ENCODE measurements at places on chromosomes 11 and 22.

- DNase-seq = no peak
These were observed 6.4 kb downstream of the DGKZ start for GRCh38 chr11:46353698-46354097.

- no peak for DNase-seq
These were observed 5.6 kb upstream of the ANKRD13D start for GRCh38 chr11:67283481-67283963.

DNA sequence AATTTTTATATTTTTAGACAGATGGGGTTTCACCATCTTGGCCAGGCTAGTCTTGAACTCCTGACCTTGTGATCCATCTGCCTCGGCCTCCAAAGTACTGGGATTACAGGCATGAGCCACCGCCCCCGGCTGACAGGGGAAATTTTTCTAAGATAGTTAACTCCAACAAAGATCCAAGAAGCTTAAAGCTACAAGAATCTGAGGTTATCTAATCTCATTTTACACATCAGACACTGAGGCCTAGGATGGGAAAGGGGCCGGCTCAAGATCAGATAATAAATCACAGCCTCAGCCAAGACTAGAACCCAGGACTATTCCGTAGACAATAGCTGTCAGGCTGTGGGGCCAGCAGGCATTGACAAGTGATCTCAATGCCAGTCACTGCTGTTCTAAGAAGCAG, 94.0 kb downstream of the AMBRA1 start:
- no peak for DNase-seq

DNA sequence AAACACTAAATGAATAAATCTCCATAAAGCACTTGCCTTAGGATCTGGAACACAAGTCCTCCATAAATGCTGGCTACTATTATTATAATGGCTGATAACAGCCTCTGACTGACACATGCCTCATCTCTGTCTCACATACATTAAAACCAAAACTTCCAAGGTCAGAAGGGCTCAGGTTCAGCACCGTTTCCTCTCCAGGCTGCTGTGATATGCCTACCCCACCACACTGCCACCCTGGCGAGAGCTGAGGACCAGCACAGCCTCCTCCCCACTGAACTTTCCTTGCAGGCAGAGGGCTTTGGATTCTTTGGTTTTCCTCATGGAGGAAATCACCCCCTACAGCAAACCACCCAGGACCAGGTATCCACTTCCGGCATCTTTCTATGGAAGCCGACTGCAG, 112.8 kb downstream of the ABTB2 start:
- DNase-seq = no peak

DNA sequence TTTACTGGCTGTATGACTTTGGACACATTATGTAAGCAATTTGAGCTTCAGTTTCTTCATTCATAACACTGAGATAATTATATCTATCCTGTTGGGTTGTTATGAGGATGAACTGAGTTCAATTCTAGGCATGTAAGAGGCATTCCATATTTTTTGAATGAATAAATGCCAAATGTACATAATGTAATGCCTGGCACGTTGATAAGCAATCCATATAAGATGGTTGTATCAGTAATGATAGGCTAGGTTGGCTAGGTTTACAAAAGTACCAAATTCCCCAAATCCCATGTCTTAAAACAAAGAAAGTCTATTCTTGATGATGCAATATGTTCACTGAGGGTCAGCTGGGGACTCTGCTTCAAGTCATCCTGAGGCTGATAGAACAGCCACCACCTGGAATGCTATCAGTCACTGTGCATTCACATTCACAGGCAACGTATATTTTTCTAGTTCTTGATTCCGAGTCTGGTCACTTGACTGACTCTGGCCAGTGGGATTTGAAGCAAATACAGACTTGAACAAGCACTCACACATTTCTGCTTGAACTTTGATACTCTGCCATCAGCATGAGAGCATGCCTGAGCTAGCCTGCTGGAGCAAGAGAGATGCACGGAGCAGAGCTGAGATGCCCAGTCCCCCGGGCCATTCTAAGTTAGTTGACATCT, 104.0 kb upstream of the TIMP3 start:
- no peak for DNase-seq

GRCh38 chr11:78823588-78823987, 248.9 kb upstream of the NARS2 start:
- no peak for DNase-seq

- DNase-seq = no peak
These were observed 3.2 kb upstream of the STK33 start for GRCh38 chr11:8597182-8597581.

DNA sequence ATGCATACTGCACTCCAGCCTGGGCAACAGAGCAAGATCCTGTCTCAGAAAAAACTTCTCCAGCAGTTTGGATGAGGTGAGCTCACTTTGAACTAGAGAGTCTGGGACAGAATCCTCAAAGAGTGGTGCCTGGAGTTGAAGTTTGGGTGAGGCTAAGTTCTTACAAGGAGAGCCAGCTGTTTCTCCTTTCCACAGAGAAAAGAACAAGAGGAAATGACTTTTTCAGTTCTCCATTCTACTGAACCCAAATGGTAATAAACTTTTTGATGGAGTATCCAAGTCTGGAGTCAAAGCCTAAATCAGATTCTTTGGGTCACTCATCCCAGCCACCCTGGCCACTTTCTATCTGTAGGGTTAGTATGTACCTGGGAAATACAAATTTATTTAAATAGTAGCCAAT, 102.7 kb downstream of the TRAF6 start:
- no peak for DNase-seq

DNA sequence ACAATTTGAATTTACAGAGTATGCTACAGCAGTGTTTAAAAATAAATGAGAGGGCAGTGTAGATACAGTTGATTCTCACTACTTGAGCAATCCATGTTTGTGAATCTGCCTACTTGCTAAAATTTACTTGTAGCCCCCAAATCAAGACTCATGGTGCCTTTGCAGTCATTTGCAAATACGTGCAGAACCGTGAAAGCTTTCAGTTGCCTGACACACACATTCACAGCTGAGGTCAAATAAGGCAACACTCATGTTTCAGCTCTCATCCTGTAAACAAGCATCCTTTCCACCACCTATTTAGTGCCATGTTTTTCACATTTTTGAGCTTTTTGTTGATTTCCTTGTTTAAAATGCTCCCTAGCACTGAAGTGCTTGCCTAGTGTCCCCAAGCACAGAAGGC, 32.5 kb upstream of the RASL10A start:
- DNase-seq = no peak

DNA sequence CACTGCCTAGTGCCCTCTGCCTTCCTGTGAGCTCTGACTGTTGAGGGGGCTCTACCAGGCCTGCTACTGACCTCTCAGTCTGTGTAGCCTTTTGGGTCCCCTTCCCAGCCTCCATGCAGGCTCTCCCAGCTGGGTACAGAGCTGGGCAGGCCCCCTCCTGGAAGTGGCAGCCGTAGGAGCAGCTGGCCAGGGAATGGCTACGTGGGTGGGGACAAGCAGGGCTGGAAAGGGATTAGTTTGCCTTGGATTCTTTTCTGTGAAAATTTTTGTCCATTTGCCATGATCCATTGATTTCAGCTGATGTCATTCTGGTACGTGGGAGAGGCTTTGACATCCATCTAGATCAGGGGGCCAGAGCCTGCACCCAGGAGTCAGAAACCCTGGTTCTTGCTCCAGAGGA, 23.9 kb upstream of the NECTIN1 start:
- no peak for DNase-seq

DNA sequence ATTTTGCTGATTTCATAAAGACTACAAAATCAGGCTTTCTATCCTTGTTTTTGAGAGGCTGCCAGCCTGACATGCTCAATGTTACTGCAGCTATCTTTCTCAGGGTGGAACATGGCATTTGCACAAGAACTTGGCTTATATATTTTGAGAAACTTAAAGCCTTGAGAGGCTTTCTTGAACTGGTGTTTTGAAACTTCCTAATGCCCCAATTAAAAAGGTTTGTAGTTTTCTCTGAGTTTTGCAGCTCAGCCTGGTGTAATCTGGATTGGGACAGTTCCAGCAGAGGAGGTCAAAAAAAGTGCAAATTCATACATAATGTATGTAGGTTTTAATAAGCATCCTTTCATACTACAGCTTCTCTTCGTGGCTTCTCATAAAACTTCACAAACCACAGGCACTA, 223.4 kb downstream of the FAM76B start:
- DNase-seq = no peak

DNA sequence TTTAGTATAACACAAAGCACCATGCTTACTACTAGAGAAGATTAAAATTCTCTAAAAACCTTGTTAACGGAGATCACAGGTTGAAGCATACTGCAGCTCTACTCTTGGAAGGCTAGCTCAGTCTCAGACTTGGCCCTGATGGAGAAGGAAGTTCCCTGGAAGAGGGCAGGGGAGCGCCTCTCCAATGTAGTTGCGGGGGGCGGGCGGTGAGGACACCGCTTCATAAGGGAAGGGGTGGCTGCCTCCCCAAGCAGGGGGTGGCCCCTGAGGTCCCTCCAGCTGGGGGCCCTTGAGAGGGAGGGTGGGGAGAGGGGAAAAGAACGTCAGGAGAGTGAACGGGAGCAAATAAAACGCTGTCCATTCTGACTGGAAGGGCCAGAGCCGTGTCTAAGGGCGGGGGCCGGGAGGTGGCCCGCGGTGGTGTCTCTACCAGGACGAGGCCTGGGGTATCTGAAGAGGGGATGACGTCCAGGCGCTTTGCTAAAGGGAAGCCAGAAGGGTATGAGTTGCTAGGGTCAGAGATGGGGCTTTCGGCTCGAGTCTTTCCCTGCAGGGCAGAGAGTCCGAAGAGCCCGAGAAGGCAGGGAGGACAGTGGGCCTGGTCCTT, 553 bp upstream of the USP47 start:
- no peak for DNase-seq

DNA sequence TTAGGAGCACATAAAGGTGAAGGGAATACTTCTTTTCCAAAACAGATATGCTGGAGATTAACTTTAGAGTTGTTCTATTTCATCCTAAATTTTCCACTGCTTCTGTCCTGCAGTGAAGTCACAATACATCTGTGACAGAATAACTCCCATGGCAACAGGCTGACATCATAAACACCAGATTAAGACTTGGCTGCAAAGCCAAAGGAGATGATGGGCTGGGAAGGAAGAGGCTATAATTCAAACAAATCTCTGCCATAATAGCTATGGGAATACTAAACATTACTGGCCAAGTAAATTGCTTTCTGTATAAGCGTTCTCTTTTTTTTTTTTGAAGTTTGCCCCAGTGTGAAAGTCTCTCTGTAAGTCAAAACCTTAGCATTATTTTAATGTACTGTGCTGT, 107.7 kb downstream of the CADM1 start:
- DNase-seq = no peak

- peak; percentile 23 for DNase-seq
These were observed 73.3 kb upstream of the ZBED5 start for GRCh38 chr11:10930972-10931760.

DNA sequence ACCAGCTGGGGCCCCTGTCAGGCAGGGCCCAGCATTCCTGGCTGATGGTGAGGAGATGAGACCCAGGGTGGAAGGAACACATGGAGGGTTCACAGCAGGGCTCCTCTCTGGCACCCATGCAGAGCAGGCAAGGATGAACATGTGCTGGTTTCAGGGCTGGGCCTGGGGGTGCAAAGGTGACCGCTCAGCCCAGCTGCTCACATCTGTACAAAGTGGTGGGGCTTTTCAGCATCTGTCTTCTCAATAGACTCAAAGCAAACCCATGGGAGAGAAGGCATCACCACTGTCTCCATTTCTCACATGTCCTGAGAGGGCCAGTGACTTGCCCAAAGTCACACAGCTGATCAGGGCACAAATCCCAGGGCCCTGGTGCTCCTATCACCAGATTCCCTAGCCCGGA, 27.3 kb upstream of the TCF20 start:
- DNase-seq = no peak

DNA sequence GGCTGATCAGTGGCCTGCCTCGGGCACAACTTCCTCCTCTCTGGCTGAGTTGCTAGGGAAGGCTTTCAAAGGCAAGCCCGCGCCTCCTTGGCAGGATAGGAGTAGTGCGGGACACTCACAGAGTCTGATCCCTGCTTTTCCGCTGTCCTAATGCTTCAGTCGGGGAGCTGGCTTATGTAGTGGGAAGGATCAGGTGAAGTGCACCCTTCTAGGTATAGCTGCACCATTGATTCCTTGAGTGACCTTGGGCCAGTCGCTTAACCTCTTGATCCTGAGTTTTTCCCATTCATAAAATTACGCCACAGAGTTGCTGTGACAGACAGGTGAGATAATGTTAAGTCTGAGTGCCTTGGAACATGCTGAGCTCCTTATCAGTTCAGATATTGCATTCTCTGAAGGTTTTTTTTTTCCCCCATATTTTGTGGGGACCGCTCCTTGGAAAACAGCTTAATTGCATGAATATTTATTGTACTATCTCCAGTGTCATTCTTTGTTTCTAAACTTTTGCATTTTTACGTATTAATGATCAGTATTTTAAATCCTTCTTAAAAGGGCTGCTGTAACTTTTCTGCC, 961 bp downstream of the IPO7 start:
- DNase-seq = no peak

DNA sequence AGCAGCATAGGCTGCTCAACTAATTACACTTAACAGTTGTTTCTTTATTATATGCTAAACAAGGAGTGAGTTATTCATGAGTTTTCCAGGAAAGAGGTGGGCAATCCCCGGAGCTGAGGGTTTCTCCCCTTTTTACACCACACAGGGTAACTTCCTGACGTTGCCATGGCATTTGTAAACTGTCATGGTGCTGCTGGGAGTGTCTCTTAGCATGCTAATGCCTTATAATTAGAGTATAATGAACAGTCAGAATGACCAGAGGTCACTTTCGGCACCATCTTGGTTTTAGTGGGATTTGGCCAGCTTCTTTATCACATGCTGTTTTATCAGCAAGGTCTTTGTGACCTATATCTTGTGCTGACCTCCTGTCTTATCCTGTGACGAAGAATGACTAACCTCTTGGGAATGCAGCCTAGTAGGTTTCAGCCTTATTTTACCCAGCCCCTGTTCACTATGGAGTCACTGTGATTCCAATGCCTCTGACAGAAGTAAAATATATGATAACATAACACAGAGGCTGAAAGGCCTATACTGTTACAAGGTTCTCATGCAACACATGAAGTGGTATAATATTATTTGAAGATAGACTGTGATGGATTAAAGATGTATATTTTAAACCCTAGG, 41.3 kb upstream of the RDX start:
- no peak for DNase-seq

Measured in stimulated activated CD4-positive, alpha-beta T cell treated with anti-CD3 and anti-CD28 coated beads, Interleukin-2, amount 100 ng/mL, for 48 hours (primary cell).